H9 (cell line): ENCODE measurements at places on chromosomes 6 and 20. TPM values are rescaled to one million over a fixed set of nuclear protein-coding genes. Genes with fewer than 3 reads are reported as not detected.

GRCh38 chr20:1155342-1155741 is 29.4 kb downstream of the TMEM74B start:
- DNase-seq, result no peak

- no peak for DNase-seq
Observed at GRCh38 chr6:124968401-124968800, 6.2 kb downstream of the RNF217 start.

The ATP9A gene
- 11.5 and 12.1 TPM in 2 replicates for total RNA-seq

- no peak for DNase-seq
Observed at GRCh38 chr6:124080483-124080882, 276.8 kb downstream of the NKAIN2 start.

The ADGB gene
- not detected in 2 replicates for total RNA-seq

GRCh38 chr6:111667931-111668330 is 62.3 kb upstream of the TRAF3IP2 start:
- DNase-seq, result no peak

DNA sequence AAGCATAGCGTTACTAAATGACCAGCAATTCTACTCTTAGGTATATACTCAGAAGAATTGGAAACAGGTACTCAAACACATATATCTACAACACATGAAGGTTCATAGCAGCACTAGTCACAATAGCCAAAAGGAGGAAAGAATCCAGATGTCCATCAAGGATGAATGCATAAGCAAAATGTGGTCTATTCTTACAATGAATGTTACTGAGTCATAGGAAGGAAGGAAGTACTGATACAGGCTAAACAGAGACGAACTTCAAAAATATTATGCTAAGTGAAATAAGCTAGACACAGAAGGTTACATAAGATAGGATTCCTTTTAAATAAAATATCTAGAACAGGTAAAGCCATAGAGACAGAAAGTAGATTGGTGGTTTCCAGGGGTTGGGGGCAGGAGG is 93.5 kb downstream of the MAP3K7 start:
- DNase-seq, result no peak

DNA sequence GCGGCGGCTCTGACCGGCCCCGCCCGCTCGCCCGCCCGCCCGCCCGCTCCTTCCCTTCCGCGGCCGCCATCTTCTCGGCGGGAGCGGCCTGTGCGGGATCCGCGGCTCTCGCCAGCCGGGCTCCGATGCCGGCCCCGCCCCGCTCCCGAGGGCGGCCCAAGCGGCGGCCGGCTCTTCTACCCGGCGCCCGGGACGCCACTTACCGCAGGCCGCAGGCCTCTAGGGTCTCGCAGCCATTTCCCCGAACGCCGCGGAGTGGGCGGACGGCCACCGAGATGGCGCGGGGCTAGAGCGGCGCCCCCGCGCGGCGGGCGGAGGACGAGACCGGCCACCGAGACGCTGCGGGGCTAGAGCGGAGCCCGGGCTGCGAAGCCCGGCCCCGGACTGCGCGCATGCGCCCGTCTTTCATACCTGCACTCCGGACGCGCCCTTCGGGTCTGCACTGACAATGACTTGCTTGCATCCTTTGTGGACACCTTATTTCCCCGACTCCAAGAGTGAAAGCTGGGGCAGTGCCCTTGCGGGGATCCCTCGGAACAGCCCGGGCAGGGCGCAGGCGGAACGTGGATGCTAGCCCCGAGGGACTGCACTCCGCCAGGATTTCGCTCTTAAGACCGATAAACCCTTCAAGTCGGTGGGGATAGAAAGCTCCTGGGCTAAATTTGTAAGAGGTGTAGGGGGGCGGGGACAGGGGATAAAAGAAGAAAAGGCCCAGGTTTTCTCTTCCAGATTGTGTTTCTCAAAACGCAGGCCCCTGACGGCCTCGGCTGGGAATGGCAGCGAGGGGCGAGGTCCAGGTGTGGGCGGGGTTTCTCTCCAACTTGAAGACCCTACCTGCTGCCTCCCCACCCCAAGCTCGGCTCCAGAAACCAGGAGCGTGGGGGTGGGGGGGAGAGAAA is at the start of gene DIDO1:
Gene DIDO1 (minus strand): TSS at position 277 of the 899 bp plus-strand sequence.
- DNase-seq, result peak; percentile 84

- DNase-seq, result no peak
Observed at GRCh38 chr20:48738094-48738398, 89.8 kb downstream of the PREX1 start.

DNA sequence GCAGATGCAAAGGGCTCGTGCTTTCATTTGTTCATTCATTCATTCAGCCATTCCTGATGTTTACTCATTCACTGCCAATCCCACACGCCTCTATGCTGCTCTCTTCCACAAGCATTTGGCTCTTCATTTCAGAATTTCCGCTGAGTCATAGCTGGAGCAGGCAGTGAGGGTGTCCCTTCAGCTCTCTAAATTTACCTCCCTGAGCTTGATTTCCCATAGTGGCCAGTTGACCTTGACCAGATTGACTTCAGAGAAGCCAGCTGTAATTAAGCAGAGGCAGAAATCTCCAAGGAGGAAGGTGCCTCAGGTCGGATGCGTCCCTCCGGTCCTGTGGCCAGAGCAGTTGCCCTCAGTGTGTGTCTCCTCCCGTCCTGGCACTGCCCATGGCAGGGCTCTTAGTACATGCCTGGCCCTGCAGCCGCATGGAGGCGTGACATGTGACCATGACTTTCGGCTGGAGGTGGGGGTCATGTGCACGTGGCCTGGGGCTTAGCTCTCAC is 267.2 kb upstream of the ECI2 start:
- no peak for DNase-seq

- no peak for DNase-seq
Observed at GRCh38 chr6:158092806-158093205, 75.3 kb downstream of the SERAC1 start.

DNA sequence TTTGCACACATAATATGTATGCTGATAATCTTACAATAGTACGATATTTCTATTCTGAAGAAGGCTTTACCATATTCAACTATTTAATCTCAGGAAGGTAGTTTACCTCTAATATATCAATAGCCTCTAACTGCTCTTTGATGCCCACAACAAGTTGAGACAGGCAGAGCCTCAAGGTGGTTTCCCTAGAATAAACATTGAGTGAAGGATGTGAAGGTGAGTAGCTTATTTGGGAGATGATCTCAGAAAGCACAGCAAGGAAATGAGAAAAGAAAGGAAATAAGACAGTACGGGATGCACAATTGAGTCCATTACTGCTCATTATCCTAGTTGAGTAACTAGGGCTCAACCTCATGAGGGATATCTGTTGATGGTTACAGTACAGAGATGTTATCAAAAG is 638.4 kb downstream of the MAFB start:
- DNase-seq, result no peak

The ANKRD66 gene
- not detected in 2 replicates for total RNA-seq

DNA sequence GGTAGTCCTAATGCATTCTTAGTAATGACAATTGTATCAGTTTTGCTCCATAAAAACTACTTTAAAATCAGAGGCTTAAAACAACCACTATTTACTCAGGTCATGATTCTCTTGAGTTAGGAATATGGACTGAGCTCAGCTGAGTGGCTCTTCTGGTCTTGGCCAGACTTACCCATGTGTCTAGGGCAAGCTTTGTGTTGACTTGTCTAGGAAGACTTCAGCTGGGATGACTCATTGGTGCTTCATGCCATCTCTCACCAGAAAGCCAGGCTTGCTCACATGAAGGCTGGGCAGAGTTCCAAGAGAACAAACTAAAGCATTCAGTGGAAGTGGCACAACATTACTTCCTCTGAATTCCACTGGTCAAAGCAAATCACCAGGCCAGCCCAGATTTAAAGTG is 155.3 kb downstream of the DHX35 start:
- no peak for DNase-seq

- no peak for DNase-seq
Observed at GRCh38 chr6:79423216-79423615, 114.0 kb downstream of the LCA5 start.

- no peak for DNase-seq
Observed at GRCh38 chr20:52434041-52434425, 242.5 kb upstream of the ZFP64 start.

The MED23 gene
- total RNA-seq, result 13.6 and 16.2 TPM in 2 replicates

DNA sequence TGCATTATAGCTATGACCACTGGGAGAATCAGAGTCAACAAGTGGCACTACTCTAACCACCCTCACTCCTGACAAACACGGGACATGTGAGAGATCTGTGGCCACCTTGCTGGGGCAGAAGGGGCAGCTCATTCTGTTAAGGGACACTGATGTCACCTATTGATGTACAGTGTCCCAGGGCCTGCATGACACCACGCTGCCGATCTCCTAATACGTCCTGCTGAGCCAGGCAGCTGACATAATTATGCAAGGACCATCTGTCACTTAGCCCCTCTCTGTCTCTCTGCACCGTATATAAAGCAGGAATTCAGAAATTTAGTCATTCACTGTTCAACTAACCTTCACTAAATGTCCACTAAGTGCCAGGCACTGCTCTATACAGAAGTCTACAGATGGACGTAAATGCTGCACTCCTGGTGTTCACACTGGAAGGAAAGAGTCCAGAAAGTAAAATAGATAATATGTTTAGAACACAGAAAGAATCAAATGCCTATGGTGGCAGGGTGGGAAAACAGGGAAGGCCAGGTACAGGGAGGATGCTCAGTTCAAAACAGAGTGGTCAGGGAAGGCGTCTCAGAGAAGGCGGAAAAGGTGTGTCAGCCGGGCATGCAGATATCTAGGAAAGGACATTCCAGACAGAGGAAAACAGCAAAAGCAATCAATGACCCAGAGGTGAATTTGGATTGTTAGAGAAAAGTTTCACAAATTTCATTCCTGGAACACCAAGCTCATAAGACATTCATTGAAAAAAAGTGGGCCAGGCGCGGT is 173.8 kb downstream of the ZNF217 start:
- DNase-seq, result no peak

The HAO1 gene
- total RNA-seq, result not detected in 2 replicates

DNA sequence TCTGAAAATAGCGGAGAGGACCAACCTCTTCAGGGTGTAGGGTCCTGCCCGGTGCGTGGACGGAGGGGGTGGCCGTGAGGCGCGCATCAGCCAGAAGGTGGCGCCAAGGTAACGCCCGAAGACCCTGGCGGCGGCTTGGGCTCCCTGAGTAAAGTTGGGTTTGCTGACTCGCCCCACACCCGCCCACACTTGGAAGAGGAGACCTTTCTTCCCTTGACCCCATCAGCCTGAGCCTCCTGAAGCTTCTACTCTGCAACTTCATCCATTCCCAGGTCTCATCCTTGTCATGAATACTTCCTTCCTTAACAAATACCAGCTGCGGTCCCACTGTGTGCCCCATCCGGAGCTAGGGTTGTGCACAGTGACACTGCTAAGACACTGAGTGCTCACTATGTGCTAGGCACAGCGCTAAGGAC is 14.6 kb downstream of the CD40 start:
- DNase-seq, result peak; percentile 83

- no peak for DNase-seq
Observed at GRCh38 chr20:58652606-58653294, 1.7 kb downstream of the STX16 start.

- no peak for DNase-seq
Observed at GRCh38 chr6:1942834-1943233, 302.6 kb downstream of the GMDS start.

GRCh38 chr20:32155017-32155981 is 45.8 kb downstream of the TM9SF4 start:
- DNase-seq, result peak; percentile 72

DNA sequence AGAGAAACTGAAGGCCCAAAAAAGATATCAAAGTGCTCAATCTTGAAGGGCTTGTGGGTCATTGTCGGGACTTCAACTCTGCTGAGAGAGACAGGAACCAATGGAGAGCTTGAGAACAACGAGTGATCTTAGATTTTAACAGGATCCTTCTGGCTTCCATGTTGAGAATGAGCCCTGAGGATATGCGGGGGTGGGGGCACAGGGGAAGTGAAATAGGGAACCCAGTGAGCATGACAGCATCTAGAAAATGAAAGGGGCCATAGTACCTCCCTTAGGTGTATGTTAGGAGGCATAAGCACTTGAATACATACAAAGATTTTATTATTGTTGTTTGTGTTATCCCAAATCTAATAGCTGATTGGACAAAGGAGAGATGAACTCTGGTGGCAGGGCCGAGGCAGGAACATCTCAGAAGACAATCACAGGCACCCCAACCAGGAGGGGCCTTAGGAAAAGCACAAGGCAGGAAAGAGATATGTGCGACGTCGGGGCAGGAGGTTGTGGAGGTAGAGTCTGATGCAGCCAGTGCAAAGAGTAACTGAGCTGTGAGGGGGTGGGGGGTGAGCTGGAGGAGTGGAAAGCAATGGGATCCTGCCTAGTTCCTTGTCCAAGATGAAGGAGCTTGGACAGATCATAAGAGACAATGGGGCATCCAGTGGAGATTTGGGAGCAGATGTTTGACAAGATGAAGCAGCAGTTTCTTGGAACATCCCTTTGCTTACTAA is 10.4 kb downstream of the TGM6 start:
- no peak for DNase-seq

GRCh38 chr6:87698547-87699006 is 3.5 kb downstream of the AKIRIN2 start:
- DNase-seq, result no peak

The OR2J1 gene
- total RNA-seq, result not detected in 2 replicates

DNA sequence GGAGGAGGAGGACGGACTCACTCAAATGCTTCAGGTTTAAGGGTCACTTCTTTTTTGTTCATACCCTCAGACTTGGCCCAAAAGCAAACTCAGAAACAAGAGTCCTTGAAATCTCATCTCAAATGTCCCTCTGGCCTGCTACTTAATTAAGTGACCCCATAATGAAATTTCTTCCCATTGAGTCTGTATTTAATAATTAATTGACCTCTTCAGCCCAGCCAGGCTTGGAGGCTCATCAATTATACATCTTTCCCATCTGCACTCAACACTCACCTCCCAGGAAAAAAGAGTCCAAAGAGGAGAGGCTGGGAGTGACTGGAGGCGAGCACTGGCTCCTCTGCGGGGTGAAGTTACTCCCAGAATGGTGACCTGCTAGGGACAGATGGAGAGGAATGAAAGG is 90.5 kb upstream of the EYA2 start:
- no peak for DNase-seq

DNA sequence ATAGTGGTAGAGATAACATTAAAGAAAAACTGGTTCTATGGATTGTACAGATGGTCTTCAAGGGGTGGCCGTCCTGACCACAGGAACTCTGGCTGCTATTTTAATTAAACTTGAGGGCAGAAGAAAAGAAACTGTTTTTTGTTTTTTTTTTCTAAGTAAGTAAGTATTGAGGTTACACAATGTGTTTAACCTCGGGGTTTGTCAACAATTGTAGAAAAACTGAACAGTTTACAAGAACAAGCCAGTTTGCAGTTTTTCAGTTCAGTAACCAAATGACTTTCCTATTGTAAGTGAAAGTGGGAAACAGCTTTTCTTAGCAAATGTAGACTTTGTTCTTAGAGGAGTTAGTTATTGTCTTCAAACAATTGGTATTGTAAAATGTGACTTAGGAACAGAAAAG is 77.0 kb downstream of the PLCB1 start:
- no peak for DNase-seq

DNA sequence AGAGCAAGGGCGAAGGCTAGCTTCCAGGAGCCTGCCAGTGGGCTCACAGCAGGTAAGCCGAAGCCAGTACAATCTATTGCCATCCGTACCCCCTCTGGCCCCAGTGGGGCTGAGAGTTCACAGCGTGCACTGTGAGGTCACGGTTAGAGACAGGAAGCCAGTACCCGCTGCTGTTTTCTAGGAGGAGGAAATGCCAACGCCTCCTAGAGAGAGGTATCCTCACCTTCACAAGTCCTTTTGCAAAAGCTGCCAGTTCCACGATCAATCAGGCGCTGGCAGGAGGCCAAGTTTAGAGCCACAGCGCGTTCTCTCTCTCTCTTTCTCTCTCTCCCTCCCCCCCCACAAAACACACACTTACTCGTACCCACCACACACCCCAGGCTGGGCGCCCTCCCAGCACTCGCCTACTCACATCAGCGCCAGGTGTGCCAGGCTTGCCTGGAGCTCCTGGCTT is 22.5 kb downstream of the COL9A1 start:
- peak; percentile 49 for DNase-seq

The JPH2 gene
- 0.31 and 0.35 TPM in 2 replicates for total RNA-seq

- DNase-seq, result no peak
Observed at GRCh38 chr20:17912916-17913315, 55.7 kb downstream of the SNX5 start.

The TAGAP gene
- total RNA-seq, result not detected in 2 replicates
